Stimulated activated CD4-positive, alpha-beta T cell treated with anti-CD3 and anti-CD28 coated beads, Interleukin-1b, Interleukin-23, amount 100 ng/mL, for 1 hour (primary cell): ENCODE measurements at places on chromosomes 5 and 9.

GRCh38 chr5:152086668-152087067 is 162.0 kb upstream of the GLRA1 start:
- no peak for DNase-seq

- no peak for DNase-seq
Measured at GRCh38 chr5:115372146-115372545, 75.7 kb upstream of the CCDC112 start.

DNA sequence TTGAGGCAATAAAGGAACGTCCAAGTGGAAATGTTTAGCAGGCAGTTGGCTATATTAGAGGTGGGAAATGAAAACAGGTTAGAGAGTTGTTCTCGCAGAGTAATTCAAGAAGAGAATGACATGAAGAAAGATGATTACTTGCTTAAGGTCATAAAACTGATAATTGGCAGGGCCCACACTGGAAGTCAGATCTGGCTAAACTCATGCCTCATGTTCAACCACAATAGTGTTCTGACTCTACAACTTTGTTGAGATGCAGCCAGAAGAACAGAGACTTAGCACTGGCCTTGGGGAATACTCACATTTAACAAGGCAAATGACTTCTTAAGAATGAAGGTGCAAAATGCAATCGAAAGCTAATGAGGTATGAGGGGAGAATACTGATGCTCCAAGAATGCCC is 27.2 kb upstream of the TNFSF8 start:
- DNase-seq = no peak

DNA sequence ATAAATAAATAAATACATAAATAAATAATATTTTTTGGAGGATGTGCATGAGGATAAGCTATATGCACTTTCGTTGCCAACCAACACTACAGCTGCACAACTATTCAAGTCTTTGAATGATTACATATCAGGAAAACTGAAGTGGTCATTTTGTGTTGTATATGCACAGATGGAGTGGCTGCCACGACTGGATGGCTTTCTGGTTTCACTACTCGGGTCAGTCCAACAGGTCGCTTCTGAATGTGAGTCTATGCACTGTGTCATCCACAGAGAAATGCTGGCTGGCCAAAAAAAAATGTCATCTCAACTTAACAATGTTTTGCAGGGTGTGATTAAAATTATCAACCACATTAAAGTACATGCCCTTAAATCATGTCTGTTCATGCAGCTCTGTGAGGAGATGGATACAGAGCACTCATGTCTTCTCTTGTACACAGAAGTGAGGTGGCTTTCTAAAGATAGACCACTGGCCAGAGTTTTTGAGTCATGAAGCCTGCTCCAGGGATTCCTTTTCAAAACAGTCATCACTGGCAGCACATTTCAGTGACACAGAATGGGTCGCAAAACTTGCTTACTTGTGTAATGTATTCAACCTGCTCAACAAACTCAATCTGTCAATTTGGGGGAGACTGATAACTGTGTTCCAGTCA is 589.8 kb upstream of the CYLC2 start:
- DNase-seq = no peak

GRCh38 chr9:70590315-70590677 is 175.8 kb upstream of the KLF9 start:
- DNase-seq = no peak

- DNase-seq = no peak
Measured at GRCh38 chr5:174315871-174316270, 270.4 kb downstream of the NSG2 start.

DNA sequence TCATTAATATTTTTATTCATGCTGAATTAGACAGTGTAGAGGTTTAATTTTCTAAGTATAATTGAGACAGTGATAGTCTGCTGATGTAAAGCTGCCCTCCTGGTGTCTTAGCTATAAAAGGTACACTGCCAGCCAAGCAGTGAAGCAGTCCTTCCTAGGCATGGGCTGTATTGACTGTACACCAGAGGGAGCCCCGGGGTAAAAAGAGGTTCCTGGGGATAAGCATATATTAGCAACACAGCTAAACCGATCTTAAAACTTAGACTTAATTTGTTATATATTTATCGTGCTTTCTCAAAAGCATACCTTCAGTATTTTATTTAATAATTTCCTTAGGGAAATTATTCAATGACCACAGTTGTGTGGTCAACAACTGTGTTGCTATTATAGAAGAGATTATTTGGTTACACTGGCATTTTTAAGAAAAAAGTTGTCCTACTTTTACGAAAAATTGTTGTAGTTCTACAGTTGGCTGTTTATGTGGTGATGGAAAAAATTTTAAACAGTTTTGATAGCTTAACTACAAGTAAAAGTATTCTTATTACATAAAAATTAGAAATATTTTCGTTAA is 68.8 kb downstream of the ELL2 start:
- no peak for DNase-seq

DNA sequence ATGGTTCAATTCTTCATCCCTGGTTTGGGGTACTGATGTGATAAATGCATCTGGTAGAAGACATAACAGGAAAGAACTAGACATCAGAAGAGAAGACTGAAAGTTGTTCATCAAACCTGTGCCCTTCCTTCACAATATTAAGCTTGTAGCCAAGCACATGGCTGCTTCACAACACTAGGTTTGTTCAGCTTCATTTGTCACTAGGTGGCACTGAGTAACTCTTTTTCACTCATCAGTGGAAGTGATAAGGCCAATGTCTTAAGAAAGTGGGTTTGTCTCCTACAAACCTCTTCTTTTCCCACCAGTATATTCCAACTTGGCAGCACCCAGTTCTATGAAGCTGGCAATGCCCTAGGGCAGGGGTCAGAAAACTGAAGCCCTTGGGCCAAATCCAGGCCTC is 26.9 kb downstream of the ZNF484 start:
- no peak for DNase-seq

- DNase-seq = no peak
Measured at GRCh38 chr9:19527663-19528062, 118.9 kb downstream of the ACER2 start.

- no peak for DNase-seq
Measured at GRCh38 chr9:37960631-37961030, 56.7 kb upstream of the SLC25A51 start.

- DNase-seq = no peak
Measured at GRCh38 chr5:159451197-159452052, 121.1 kb upstream of the IL12B start.
